Activated CD4-positive, CD25-positive, alpha-beta regulatory T cell (primary cell): ENCODE measurements at places on chromosomes 12 and 14.

DNA sequence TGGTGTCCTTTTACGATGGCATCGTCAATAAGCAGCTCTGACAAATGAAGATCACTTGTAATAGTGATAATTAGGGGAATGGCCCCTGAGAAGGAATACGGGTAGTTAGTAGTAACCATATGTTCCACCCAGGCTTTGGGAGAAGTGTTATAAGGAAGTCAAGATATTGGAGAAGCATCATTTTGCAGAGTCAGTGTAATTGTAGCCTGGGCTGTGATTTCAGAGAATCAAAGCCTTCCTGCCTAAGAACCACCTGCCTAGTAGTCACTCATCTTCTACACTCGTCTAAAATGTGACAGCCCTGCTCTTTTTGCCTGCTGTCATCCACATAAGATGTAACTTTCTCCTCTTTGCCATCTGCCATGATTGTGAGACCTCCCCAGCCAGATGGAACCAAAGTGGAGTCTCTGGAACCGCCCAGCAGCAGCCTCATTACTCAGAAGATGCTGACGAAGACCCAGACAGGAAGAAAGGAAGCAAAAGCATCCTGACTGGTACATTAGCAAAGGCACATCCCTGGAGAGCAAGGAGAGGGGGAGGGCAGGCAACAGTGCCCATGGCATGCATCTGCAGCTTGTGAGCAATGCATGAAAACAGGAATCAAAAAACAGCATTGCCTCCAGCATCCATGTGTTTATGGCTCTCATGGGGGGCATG is 12.6 kb upstream of the EDDM3A start:
- DNase-seq: no peak

DNA sequence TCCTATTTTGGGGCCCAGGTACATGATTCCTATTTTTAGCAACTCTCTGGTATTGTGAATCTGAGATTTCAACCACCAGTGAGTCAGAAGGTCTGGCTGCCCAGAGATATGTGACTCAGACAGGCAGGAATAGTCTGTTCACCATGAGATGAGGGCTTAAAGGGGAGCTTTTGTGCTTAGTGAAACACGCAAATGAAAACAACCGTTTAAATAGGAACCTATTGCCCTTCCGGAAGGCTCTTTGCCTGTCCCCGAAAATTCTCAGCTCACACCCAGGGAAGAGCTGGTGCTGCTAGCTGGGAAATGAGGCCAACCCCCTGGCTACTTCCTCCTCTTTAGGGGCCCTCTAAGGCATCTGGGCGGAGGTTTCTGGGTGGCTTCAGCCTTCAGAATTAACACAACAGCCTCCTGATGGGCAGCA is 283.6 kb downstream of the CACNA1C start:
- DNase-seq: no peak

GRCh38 chr12:118582863-118583262 is 206.5 kb downstream of the SUDS3 start:
- DNase-seq: no peak

GRCh38 chr14:100155049-100155621 is 4.3 kb downstream of the DEGS2 start:
- DNase-seq: no peak

DNA sequence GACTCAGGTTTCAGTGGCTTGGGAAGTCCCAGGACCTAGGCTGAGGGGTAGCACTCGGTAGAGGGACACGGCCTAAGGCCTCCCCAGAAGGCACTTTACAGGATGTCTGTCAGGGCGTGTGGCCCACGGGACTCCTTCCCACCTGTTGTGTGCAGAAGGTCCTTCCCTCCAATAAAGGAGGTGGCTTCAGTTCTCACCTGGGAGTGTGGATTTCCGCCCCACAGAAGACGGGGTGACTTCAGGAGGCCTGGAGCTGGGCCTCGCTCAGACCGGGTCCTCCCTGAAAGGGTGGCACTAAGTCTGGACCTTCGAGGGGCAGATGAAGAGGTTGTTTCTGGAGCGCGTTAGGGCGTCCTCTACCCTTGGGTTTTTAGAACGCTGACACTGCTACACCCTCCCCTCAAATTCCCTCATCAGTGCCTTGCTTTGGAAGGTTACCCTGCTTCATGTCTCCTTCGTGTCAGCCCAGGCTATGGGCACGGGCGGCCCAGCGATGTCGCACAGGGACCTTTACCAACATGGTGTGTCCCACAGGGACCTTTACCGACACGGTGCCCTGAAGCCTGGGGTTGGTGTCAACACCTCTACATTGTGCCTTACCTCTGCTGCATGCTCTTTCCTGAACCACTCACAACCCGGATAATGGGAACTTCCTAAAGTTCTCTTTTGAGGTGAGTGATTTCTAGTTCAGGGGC is 7.1 kb downstream of the SLC6A12 start:
- no peak for DNase-seq

GRCh38 chr12:128737292-128737966 is 86.3 kb downstream of the SLC15A4 start:
- DNase-seq: no peak

DNA sequence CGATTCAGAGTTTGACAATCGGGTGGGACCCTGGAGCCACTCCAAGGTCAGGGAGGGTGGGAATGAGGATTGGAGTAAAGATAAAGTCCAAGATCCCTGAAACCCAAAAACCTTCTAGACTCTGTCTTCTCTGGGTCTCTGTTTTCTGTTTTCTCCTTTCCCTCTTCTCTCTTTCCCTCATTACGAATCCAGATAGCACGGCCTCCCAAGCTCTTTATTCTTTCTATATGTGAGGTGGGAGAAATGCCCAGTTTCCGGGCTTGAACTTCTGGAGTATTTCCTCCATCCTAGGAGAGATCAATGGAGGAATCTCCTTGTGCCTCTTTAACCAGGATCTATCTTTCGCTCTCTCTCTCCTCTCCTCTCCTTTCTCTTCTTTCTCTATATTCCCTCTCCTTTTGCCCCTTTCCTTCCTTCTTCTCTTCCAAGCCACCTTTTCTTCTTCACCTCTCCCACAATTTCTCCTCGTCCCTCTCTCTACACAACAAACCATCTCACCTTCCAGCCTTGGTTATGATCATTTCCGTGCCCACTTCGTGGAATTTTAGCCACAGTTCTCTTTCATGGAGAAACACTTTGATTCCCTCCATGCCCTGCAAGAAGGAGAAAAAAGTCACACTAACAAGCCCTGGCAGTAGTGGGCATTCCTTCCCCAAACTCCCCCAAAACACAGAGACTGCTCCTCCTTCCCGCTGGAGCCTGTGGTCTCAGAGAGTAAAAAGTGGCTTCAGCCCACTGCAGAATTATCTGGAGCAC is 4.4 kb downstream of the TBX5 start:
- DNase-seq: no peak

GRCh38 chr12:47823422-47824086 is 3.9 kb upstream of the HDAC7 start:
- no peak for DNase-seq

GRCh38 chr12:82952946-82953345 is 266.2 kb downstream of the TMTC2 start:
- DNase-seq: no peak

DNA sequence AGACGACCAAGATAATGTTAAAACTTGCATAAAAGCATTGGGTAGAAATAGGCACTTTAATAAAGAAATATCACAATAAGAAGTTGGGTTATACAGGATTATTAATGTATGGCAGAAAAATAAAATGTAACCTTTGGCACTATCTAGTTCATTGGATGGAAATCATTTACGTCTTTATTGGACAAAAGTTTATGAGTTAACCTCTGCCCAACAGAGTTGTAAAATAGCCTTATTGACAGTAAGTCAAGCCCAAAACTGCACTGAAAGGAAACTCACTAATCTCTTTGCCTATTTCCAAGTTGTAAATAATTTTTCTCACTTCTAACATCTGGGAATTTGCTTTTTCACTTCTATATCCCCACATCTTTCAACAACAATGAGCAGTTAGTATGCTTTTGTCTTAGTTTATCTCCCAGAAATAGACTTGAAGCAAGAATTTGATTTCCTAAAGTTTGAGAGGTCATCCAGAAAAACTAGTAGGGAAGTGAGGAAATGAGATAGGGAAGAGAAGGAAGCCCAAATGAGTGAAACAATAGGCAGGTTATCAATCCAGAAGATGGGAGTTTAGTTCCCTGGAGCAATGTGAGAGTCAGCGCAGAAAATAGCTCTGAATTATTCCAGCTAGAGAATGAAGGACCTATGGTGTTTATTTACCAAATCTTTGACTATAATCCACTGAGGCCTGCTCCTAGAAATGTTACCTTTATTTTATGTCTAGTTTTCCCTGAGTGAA is 434.8 kb downstream of the CCER1 start:
- DNase-seq: no peak

- DNase-seq: peak; percentile 68
These were observed 576 bp downstream of the SYNE3 start for GRCh38 chr14:95515596-95516552.

GRCh38 chr12:22121224-22121623 is 75.2 kb downstream of the CMAS start:
- DNase-seq: no peak

DNA sequence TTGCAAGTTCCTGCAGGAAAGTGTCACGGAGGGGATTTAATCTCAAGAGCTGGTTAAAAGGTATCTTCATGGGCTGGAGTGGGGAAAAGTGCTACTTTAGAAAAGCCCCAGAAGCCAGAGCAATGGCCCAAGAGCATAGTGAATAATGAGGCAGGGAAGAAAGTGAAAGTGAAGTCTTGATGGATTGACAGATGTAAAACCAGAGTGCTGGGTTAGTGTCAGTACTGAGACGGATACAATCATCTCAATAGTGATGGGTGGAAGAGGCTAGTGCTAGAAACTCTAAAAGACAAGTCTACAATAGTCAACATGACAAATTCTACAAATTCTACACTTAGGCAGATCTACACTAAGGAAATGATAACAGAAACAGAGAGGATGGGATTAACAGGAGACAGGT is 68.1 kb downstream of the CIT start:
- DNase-seq: no peak

- DNase-seq: no peak
These were observed at the start of gene TMEM121 for GRCh38 chr14:105525861-105526775. TMEM121 (plus strand) TSS chr14:105526583; CDS start chr14:105528835, 2,252 bp downstream.

GRCh38 chr12:48038085-48038484 is 33.8 kb upstream of the COL2A1 start:
- DNase-seq: no peak

- no peak for DNase-seq
These were observed 259.6 kb upstream of the TMTC1 start for GRCh38 chr12:30043151-30043847.

DNA sequence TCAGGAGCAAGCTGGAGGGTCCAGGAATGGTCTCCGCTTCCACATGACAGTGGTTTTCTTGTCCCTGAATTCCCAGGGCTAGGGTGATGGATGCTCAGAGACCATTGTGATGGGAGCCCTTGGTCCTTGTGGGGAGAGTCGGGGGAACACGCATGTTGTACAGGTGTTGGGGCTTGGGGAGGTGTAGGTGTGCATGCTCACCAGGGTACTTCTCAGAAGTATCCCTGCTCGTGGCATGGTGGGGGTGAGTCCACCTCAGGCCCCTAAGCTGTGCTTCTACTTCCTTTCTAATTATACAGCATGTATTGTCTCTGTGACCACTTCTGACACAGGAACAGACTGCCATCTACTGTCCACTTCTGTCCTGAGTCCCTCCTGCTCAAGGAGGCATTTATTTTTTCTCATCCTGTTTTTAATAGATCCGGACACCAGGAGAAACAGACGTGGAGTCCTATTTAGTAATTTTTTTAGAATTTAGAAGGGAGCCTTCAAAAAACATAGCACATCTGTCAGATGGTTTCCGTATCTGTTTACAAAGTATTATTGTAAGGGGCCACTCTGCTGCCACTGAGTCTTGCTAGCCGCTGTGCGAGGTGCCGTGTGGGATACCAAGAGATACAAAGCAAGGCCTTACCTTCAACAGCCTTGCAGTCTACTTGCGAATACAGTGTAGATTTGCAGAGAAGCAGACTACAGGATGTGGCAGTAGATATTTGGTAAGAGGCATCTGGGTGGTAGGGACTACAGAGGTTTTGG is 10.5 kb downstream of the NTF3 start:
- DNase-seq: no peak

GRCh38 chr12:19496219-19496878 is 57.1 kb downstream of the AEBP2 start:
- DNase-seq: no peak

- no peak for DNase-seq
These were observed 630 bp downstream of the PLEKHH1 start for GRCh38 chr14:67533754-67534085.

DNA sequence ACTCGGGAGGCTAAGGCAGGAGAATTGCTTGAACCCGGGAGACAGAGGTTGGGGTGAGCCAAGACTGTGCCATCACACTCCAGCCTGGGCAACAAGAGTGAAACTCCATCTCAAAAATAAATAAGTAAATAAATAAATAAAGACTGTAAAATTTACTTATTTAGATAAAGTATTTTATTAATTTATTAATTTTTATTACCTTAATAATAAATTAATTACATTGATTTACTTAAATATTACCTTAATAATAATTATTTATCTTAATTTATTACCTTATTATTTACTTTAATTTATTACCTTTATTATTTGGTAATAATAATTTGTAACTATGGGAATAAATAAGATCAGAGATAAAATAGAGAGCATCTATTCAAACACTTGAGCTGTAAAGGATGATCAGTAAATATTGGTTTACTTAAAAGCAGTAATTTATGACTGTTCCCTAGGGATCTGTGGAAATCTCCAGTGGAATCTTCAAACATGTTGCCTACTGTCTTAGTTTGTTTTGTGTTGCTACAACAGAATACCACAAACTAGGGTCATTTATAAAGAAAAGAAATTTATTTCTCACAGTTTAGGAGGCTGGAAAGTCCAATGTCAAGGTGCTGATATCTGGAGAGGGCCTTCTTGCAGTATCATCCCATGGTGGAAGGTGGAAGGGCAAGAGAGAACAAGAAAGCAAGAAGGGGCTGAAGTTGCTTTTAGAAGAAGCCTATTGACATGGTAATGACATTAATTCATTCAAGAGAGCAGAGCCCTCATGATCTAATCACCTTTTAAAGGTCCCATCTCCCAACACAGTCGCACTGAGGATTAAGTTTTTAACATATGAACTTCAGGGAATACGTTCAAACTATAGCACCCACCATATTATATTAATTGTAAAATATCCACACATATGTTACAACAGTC is 37.1 kb downstream of the SOCS2 start:
- no peak for DNase-seq

DNA sequence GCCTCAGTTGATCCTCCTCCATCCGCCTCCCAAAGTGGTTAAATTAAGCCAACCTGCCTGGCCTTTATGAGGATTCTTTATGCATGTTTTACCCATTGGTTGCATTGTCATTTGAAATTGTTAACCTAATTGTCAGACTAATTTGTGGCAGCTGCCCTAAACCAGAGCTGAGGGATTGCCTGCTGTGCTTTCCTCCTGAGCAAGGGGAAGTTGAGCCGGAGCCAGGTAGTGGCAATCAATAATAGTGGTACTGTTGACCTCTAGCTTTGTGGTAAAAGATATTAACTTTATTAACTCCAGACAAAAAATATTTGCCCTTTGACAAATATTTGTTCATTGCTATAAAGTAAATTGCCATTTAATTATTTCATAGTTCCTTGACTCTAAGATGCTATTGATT is 5.6 kb upstream of the HEBP1 start:
- no peak for DNase-seq

DNA sequence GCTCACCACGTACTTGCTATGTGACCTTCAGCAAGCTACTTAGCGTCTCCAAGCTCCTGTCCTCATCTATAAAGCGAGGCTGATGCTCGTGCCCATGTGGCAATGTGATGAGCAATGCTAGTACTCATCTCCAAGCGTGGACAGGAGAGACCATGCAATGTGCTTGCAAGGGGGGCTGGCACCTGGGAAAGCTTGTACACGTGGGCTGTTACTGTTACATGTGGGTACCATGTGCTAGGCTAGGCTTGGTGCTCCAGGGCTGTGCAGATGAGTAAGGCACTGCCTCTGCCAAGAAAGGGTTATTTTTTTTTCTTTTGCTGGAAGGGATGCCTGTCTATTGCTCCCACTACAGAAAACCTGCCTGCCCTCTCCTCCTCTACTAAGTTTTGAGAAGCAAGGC is 46.6 kb downstream of the TSPAN11 start:
- DNase-seq: no peak
